Activated T-cell treated with anti-CD3 and anti-CD28 coated beads, Interleukin-2, amount 50 U/mL, for 48 hours (primary cell): ENCODE measurements at places on chromosomes 12 and 14.

DNA sequence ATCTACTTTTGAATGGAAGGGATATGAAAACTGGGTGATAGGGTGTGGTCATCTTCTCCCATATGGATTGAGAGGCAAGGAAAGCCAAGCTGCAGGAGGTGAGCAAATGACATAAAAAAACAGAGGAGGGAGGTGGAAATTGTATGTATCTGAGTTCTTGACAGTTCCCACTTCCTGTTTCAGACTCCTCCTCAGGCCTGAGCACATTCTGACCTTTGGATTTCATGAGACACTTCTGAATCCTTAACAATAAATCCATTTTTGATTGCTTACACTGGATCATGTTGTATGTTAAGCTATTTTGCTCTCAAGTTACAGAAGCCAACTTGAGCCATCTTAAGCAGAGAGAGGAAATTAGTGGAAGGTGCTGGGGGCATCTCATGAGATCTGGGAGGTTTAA is 11.6 kb upstream of the SRSF5 start:
- no peak for DNase-seq

DNA sequence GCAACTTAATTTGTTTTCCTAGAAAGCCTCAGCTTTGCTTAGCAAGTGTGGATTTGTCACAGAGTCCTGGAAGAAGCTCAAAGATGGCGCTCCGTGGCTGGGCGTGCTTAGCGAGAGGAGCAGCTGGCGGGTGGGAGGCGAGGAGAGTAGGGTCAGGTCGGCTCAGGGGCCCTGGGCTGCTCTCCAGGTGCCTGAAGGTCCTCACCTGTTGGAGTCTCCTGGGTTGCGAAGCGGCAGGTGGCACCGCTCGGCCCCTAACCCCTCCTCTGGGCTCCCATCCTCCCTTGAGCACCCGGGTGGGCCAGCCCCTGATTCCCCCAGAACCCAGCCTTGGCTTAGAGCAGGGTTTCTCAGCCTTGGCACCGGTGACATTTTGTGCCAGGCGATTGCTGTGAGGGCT is 25.1 kb downstream of the LRTM2 start:
- no peak for DNase-seq

- DNase-seq, result no peak
Observed at GRCh38 chr12:50720085-50720484, 43.8 kb upstream of the ATF1 start.

- no peak for DNase-seq
Observed at GRCh38 chr14:61623927-61624326, 71.4 kb upstream of the HIF1A start.

GRCh38 chr14:74488786-74489397 is 4.2 kb downstream of the NPC2 start:
- DNase-seq, result no peak

- DNase-seq, result no peak
Observed at GRCh38 chr12:43052441-43052840, 462.9 kb upstream of the PRICKLE1 start.

DNA sequence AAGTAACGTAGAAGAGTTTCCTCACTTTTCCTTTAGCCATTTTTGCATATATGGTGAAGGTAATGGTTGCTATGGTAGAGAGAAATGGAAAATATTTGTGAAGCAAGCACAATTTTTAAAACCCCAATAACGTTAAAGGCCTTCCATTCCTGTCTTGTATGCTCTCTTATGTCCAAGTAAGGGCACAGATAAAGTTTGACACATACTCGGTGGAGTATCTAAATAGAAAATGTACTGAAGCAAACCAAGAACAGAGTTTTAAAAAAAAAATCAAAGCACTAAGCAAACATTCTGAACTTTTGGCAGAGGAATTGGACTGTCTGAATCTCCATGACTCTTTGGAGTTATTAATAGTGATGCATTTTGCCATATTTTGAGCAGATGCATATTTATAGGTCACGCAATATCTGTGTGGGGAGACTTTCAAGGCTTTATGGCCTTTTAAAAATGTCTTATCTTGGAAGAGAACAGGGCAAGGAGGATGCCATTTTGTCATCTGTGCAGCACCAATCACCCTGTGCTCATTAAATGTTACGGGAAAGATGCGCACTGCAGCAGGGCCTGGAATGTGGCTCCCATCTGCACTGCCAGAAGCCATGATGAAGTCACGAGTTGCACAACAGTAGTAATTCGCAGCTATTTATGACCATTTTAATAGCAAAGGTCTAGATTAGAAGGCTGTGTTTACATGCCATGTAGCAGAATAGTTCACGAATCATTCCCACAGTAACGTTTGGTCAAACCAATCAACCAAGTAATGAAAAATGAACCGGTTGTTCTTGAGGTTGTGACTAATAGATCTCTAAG is 23.3 kb upstream of the AMIGO2 start:
- no peak for DNase-seq

GRCh38 chr14:47662466-47662865 is 12.9 kb downstream of the MDGA2 start:
- no peak for DNase-seq

GRCh38 chr12:105507311-105508038 is 177.0 kb downstream of the C12orf75 start:
- DNase-seq, result no peak

DNA sequence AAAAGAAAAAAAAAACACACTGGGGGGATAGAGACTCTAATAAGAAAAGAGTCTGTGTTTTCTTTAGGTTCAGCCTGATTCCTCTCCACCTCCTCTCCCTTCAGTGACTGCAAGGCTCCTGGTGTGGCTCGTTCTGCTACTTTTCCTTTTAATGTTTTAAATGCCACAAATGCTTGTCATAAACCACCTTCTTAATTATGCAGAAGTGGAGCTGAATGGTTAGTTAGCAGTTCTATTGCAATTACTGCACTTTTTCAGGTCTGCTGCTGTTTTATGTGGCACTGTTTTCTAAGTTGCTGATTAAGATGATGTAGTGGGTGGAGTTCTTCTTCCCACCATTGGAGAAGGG is 878.1 kb downstream of the DIO2 start:
- DNase-seq, result no peak

DNA sequence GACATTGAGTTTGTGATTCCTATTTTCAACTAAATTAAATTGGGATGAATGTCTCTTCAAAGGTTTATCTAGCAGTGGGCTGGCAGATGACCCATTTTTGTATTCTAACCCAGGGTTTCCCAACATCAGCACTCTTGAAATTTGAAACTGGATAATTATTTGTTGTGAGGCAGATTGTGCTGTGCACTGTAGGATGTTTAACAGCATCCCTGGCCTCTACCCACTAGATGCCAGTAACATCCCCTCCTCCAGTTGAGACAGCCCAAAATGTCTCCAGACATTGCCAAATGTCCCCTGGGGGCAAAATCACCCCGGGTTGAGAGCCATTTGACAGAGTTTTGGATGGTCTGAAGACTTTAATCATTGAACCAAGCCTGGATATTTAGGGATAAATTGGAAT is 11.1 kb downstream of the DAAM1 start:
- DNase-seq, result no peak

DNA sequence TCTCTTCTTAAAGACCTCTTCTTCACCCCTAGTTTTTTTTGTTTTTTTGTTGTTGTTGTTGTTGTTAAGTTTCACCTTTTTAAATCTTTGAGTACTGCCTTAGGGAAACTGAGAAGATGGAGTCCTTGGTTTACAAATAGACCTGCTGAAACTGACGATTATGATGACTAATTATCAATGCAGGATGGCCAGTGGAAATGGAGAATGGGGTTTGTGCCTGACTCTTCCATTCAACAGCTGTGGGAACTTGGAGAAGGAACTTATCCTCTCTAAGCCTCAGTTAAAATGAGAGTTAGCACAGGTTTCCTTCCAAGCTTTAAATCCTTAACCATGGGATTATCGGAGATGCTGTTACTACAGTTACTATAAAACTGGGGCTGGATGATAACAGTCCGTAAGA is 66.7 kb upstream of the PNMA1 start:
- no peak for DNase-seq

- no peak for DNase-seq
Observed at GRCh38 chr14:59566296-59566695, 10.3 kb downstream of the CCDC175 start.

- DNase-seq, result peak; percentile 65
Observed at GRCh38 chr12:12724421-12725085, 7.4 kb downstream of the CDKN1B start.

DNA sequence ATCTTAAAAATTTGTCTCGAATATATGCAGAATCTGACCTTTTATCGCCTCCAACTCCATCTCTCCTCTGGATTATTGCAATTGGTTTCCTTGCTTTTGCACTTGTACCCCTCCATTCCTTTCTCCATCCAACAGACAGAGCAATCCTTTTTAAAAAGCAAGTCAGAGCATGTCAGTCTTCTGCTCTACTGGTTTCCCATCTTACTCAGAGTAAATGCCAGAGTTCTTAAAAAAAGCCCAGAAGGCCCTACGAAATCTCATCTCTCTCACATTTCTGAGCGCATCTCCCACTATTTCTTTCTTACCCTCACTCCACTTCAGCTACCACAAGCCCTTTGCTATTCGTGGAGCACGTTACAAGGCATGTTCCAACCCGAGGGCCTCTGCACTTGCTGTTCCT is 236.9 kb upstream of the DDHD1 start:
- DNase-seq, result no peak

DNA sequence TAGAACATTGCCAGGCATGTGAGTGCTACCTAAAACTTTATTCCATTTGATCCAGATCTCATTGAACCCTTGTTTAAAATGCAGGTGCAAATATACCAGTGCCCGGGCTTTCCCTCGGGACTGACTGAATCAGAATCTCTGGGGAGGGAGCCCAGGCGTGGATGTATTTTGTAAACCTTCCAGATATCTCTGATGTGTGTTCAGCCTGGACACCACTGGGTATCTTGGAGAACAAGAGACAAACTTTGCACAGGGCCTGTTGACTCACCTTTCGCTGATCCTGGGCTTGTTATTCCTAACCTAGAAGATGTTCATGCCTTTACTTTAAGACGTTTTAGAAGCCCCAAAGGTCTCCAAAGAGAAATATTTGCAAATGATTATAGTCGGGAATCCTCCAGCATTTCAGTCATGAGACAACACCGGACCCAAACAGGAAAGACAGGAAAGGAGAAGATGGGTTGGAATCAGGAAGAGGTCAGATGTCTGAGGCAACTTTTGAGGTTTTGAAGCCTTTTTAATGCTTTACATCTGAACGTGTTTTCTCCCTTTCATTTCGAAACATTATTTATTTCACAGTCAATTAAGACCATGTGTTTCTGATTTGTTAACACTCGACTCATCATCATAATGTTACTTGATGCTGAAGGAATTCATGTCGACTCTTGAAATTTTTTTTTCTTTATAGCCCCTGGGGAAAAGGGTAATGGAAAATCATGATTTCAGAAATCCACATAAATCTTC is 118.6 kb downstream of the PLXNC1 start:
- no peak for DNase-seq

DNA sequence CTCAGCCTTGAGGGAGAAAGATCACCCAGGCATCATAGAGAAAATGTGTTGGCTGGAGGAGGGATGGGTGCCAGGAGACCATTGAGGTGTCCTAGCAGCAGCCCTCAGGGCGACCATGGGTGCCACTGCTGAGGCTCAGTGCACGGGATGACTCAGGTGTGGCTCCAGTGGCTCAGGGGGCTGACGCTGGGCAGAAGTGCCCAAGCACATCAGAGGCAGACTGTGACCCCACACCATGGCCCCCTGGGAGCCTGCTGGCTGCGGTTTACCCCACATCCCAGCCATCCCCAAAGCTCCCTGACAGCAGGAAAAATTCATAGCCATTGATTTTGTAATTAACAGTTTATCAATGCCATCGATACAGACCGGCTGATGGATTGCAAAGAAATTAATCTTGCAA is 120.7 kb downstream of the ESRRB start:
- DNase-seq, result no peak

DNA sequence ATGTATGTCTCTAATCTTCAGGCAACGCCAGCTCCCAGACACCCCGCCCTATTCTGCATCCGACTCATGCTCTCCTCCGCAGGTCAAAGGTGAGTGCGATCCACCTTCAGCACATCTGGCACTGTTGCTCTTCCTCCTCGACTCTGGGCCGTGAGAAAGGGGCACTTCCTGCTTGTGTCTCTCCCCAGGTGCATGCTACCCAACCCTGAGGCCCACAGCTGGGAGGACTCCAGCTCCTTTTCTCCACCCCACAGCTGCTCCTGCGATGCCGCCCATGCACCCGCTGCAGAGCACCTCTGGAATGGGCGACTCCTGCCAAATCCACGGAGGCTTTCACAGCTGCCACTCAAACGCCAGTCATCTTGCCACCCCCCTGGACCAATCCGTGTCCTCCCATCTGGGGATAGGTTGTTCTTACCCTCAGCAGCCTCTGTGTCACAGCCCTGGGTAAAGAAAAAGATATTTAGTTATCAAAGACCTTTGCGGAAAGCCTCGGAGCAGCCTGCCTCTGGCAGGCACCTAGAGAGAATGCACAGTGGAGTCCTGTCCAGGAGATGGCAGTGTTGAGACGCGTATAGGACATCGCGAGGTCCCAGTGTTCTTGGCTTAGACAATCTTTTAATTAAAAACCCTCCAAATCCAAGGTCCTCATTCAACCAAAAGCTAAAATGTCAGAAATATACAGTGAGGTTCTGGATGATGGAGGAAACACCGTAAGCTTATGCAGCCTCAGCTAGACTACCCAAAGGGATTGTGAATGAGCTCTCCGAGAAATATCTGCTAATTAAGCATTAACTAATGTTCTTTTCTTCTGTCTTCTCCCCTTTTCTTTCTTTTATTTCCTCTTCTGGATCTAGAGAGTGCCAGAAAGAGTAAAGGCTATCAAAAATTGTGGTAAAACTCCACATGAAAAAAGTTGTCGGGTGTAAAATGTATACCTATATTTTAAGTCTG is 54.3 kb downstream of the MYRFL start:
- peak; percentile 72 for DNase-seq

DNA sequence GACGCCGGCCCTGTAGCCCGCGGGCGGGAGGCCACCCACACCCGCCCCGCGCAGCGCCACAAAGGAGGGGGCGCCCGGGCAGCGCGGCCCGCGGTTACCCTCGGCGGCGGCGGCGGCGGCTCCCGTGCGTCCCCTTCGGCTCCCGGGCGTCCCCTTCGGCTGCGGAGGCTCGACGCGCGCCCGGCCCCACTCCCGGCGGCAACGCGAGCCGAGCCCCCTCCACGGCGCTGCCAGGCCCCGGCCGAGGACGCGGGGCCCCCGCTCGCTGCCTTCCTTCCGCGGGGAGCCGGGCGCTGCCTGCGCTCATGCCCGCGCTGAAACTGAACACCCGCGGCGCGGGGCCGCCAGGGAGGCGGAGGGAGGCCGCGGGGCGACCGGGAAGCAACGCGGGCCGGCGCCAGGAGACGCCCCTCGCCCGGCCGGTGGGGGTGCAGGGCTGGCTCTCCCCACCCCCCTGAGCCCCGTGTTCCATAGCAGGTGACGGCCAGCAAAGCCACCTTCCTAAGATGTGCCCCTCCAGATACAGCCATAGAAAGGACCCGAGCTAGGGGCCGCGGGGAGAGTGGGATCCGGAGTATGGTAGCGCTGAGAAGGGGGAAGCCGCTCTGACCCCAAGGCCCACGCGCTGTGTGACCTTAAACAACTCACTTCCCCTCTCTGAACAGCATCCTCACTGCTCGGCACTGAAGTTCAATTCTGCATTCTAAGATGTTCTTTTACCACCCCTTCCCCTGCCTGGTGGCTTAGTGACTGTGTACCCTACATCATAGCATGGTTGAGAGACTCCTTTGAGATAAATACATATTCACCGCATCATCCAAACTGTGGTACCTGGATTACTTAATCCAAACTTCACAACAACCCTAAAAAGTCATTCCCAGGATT is 42.8 kb downstream of the KDM2B start:
- DNase-seq, result peak; percentile 48

GRCh38 chr12:49750027-49750995 is 9.0 kb downstream of the TMBIM6 start:
- peak; percentile 65 for DNase-seq

- DNase-seq, result no peak
Observed at GRCh38 chr12:115572440-115572839, 705.1 kb downstream of the MED13L start.
